Aorta (tissue), 5 donors: ENCODE measurements at places on chromosomes 3 and 15.

- DNase-seq, result no peak
Observed at GRCh38 chr3:29679944-29680343, 399.1 kb downstream of the RBMS3 start.

DNA sequence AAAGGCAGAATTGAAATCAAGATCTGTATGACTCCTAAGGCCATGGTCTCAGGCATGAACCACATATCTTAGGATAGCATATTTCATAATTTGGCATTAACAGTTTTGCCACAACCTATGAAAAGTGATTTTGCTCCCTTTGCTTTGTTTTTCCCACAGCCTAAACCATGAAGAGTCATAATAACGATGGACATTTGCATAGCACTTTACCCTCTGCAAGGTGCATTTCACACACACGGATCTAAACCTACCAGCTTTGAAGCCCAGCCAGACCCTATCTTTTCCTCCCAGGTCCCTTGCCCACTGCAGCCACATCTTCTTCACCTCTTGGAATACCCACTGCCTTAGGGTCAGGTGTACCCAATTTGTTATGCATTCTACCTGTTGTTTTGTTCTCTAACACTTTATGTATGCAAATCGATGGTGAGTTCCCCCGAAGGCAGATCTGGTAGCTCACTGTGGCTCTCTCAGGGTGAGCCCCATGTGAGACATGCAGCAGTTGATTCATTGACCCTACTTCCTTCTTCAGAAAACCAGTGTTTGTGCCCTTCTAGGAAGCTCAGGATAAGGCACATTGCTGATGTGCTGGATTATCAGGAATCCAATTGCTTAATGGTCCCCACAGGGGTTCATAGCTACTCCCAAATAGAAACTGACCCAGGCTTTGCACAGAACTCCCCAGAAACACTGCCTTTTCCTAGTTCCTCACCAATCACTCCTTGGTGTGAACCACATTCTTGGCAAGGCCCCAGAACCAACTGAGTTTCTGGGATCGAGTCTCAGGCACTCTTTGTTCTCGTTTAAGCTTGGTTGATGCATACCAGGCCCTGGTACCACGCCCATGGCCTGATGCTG lies 8.7 kb downstream of the ARHGAP31 start:
- DNase-seq, result no peak

- DNase-seq, result no peak
Observed at GRCh38 chr3:184884359-184885017, 72.5 kb downstream of the VPS8 start.

- no peak for DNase-seq
Observed at GRCh38 chr3:38644662-38645053, 4.8 kb downstream of the SCN5A start.

GRCh38 chr15:40072216-40072990 lies 33.4 kb upstream of the SRP14 start:
- no peak for DNase-seq

- DNase-seq, result no peak
Observed at GRCh38 chr15:88838667-88839066, 35.4 kb downstream of the ACAN start.

DNA sequence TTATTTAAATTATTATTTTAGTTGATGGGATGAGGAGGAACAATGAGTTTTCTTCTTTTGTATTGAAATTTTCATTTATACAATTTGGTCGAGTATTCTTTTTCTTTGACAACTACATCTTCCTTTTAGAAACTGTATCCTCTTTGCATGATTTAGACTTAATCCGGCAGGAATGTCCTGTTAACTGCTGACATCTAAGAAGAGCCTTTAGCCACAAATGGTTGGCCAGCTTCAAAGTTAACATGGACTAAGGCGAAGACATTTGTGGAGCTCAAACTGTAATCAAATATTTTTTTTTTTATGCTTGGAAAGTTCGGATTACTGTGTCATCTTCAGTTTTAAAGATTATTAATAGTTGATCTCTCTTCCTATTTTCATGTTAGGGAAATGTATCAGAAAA lies 43.2 kb downstream of the RIOX2 start:
- no peak for DNase-seq
